IMR-90 (cell line): ENCODE measurements at places on chromosomes 5 and 9. TPM values are rescaled to one million over a fixed set of nuclear protein-coding genes. Genes with fewer than 3 reads are reported as not detected.

DNA sequence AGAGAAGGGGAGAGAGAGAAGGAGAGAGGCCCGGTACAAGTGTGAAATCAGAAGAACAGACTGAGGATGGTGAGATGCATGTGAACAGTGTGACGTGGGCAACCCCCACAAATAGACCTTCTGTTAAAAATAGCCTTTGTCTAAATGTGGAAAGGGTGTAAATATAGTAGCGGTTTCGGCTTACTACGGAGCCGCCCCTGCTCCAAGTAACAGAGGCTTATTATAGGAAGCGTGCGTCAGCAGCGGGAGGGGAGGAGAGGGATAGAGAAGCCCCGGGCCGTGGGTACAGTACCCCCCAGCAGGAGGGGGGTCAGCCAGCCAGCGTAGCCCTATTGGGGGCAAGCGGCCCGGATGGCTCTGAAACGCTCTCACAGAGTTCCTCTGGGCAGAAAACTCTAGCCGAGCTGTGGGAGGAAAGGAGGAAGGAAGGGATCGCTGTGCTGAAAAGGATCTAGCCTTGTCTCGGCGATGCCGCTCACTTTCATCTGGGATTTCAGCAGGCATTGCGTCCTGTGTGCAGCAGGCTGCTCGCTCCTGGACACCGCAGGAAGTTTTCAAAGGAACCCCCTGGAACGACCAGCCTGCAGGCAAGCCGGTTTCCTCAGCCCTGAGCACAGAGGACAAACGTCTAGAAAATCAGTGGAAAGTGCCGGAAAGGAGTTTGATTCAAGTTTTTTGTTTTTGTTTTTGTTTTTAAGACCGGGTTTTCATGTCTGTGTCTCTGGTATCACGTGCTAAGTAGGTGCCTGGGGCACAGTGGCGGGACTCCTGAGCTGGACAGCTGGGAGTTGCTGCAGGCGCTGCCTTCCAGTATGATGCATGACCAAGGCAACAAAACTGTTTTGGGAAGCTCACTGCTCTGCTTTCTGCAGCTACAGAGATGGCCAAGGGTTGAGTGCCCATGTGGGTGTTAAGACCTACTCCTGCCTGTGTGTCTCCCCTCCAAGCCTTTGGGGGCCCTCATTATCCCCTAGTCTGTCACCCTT lies 146.6 kb downstream of the SEC61B start:
- DNase-seq = peak; percentile 83

GRCh38 chr5:34977934-34978613 lies 48.7 kb downstream of the DNAJC21 start:
- no peak for DNase-seq

DNA sequence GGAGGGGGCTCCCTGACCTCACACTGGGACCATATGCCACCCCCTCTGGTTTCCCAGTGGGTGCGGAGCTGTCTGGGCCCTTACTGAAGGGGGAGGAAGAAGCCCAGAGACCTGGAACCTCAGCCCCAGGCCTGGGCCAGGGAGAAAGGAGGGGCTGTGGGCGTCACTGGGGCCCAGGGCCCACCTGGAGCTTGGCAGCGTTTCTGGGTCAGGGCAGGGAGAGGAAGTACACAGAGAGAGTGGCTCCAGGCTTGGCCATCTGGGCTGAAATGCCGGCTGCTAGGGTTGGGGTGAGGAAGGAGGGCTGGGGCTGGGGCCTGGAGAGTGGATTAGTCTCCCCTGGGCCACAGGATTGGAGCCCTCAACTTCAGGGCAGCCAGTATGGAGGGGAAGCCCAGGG lies 6.4 kb upstream of the DAB2IP start:
- DNase-seq = no peak

- DNase-seq = peak; percentile 42
Observed at GRCh38 chr9:18457510-18457909, 16.4 kb upstream of the ADAMTSL1 start.

DNA sequence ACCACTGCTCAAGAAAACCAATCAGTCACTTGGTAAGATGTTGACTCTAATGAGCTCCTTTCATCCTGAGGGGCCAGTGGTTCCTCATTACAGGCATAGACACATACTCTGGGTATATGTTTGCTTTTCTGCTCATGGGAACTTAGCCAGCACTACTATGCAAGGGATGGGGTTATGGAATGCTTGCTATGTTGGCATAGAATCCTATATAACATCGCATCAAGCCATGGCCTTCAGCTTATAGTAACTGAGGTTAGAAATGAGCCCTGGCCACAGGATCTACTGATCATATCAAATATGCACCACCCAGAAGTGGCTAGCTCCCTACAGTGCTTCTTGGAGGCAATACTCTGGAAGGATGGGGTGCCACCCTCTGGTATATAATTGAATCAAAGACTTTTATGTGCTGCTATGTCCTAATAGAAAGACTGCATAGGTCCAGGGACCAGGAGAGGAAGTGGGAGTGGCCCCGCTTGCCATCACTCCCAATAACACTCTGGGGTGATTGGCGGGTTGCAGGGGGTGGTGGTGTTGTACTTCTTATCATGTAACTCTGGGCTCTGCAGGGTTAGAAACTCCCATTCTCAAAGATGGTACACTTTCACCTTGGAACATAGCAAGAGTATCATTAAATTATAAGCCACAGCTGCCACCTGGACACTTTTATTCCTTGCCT lies 70.3 kb downstream of the ZNF366 start:
- peak; percentile 36 for DNase-seq

GRCh38 chr5:169801324-169801777 lies 164.3 kb downstream of the DOCK2 start:
- peak; percentile 70 for DNase-seq

DNA sequence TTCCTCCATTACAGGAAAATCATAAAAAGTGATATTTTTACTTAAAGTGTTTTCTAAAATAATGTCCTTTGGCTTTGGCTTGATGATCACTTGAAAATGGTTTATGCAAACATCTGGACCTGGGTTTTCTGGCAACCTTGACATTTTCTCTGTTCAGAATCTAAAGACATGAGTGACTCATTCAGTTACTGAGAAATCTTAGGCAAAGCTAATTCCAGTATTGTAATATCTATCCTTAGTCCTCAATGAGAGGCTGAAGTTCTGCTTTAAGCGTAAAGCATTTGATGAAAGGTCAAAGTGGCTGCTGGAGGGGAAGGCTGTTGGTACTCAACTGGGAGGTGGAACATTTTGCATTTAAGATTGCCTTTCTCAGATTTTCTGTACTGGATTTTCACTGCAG lies 2.3 kb downstream of the MAN2A1 start:
- peak; percentile 64 for DNase-seq

Gene PCDHB12
- total RNA-seq = under 0.01 and 0.18 TPM in 2 replicates
